Small intestine (tissue), 16 donors: ENCODE measurements at places on chromosomes 11 and 22.

DNA sequence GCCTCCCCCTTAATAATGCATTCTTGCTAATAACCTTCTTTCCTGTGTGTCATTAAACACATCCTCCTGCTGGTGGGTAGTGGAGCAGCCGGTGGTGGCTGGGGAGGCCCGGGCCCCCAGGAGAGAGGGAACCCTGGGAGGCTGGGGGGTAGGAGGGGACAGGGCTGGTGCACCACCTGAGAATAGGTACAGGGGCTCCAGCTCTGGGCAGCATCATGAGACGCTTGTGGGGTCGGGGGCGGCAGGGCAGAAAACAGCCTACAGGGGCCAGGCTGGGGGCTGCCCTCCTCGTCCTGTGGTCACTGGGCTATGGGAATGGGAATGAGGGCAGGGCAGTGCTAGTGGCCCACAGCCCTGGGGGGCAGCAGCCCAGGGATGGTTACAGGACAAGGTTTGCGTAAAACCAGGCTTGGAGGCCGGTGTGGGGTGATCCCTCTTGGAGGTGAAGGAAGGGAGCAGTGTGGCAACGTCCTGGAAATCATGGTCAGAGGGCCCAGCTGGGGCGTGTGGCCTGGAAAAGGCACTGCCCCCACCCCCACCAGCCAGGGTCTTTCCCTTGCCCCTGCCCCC lies 18.5 kb upstream of the CCDC188 start:
- DNase-seq: no peak

GRCh38 chr11:12792590-12792989 lies 118.4 kb downstream of the TEAD1 start:
- DNase-seq: no peak

DNA sequence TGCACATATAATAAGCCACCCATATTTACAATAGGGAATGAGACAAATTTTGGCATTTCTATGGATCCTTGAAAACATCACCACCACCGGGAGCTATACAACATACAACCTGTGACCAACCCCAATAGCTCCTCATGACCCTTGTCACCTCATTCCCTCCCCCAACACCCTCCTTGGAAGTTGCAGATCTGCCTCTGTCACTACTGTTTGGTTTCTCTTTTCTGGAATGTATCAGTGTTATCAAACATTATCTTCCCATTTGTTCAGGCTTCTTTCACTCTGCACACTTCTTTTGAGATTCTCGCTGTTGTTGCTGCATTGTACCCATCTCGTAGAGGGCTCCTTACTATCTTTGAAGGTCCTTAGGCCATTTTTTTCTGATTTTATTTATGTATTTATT lies 75.6 kb downstream of the ZNF280B start:
- DNase-seq: no peak

- DNase-seq: peak; percentile 95
These were observed 758 bp downstream of the PDXP start for GRCh38 chr22:37659066-37659896.

DNA sequence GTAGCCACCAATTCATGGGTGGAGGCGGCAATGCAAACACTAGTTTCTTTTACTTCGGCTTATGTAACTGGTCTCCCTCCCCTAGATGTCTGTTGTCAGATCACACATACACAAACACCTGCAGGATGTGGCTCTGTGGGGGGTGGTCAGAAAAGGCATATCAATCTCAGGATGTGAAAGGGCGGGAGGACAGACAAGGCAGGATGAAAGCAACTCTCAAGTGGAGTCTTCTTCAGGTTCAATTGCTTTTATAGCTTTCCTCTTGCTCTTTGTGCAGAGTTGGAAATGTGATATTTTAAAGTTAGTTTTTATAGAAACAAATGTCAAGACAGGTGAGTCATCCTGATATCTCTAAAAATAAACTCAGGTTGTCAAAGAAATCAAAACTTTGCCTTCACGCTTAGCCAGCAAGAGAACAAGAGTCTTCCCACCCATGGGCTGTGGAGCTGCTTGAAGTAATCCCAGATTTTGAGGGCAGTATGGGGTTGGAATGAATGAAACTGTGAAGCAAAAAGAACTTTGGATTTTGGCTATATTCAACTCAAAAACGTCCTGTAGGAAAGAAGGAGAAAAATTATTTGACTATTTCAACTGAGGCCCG lies 423.4 kb downstream of the GUCY1A2 start:
- DNase-seq: no peak

DNA sequence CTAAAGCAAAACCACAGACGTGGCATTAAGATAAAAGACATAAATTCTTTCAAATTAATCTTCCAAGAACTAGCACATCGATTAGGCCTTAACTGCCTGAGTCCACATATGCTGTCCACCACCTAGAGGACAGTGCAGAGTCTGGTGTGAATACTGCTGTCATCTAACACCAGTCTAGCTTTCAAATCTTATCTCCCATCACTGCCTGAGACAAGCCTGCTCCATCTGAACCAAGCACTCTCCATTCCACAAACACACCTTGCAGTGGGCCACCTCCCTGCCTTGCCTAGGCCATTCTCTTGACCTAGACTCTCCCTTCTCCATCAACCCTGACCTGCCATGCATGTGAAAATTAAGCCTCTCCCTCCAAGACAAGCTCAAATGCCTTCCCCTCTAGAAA lies 129.5 kb upstream of the PITPNB start:
- no peak for DNase-seq

DNA sequence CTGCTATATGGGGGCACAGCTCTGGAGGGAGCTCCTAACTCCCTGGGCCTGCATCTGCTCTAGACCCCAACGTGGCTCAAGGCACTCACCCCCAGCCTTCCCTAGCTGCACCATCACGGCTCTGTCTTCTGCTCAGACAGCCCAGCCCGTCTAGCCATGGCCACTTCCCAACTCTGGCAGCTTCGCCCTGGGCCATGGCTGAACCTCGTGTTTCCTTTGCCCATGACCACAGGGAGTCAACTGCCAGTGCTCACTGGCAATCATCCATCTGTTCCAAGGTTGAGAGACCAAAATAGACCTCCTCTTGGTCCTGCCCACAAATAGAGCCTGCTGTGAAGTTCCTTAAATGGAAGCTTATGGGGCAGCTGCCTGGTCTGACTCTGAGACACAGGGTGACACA lies 5.4 kb downstream of the LMO1 start:
- DNase-seq: no peak

GRCh38 chr11:57434640-57435546 lies 8.0 kb upstream of the SLC43A3 start:
- DNase-seq: no peak

DNA sequence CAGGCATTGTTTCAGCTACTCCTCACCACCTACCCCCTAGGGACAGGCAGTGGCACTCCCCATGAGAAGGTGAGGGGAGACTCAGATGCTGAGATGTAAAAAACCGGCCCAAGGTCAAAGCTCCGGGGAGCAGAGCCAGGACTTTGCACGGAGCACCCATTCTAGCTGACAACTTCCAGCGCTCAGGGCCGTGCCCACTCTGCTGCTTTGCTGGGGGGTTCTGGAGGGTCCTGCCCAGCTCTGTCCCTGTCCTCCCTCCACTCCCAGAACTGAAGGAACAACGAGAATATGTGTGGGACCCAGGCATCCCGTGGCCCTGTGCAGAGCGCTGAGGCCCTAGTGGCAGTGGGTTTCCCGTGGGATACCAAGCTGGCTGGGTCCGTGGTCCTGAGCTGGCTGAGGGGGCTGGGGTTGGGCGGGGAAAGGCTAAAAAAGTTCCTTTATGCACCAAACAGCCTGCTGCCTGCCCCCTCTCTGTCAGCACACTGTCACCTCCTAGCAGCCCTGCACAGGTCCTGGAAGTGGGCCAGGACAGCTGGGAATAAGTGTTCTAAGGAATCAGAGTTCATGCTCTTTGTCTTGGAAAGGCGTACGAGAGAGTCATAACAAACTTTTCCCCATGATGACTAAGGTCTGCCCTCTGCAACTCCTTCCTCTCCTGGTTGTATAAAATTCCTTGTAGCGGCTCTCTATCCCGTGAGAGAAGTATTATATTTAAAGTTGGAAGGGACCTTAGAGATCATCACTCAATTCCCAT lies 1.9 kb downstream of the MS4A10 start:
- peak; percentile 97 for DNase-seq

DNA sequence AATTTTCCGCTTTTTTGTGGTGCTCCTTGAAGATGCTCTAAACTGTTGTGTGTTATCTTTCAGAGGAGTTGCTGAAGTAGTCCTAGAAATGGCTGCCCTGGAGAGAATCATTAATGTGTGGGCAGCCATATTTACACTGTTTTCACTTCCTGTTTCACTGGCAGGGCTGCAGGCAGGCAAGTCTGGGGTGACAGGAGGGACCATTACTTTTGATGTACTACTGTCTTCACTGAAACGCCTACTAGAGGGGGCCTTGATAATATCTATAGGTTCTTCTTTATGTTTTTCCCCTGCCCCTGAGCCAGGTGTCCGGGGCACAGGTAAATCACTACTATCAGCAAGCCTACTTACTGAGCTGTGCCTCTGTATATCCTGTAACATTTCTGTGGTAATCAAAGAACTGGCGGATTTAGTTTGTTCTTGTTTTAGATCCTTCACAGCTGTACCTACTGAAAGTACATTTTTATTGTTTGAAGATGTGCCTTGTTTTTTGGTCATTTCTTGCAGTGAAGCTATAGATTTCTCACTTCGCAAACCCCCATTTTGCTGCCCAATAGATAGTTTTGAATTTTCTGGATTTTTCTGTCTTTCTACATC lies 39.7 kb downstream of the ACAT1 start:
- no peak for DNase-seq

- no peak for DNase-seq
These were observed 753.7 kb downstream of the NTM start for GRCh38 chr11:132123854-132124835.

GRCh38 chr11:117591316-117592039 lies 205.5 kb downstream of the DSCAML1 start:
- DNase-seq: no peak

DNA sequence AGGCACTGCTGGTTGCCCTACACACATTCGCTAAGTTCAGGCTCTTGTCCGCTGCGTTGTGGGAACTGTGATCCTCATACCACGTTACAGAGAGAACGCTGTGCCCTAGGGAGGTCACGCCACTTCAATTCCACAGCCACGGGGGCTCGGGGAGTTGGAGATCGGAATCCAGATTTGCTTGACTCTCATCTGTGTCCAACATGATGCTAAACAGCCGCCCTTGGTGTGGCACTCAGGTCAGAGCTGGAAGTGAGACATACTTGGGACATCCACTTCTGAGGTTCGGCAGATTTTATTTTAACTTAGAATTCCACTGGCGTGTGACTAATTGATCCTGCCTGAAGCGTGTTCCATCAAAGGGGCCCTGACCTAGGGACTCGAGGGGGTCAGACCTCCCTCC lies 41.7 kb downstream of the RIBC2 start:
- no peak for DNase-seq

GRCh38 chr11:1397146-1397861 lies 7.6 kb downstream of the BRSK2 start:
- DNase-seq: no peak
